ENCODE measurements at places on chromosomes 5 and 9.
A peak's percentile ranks its signal among the peaks of the same experiment; 100 is the strongest.

DNA sequence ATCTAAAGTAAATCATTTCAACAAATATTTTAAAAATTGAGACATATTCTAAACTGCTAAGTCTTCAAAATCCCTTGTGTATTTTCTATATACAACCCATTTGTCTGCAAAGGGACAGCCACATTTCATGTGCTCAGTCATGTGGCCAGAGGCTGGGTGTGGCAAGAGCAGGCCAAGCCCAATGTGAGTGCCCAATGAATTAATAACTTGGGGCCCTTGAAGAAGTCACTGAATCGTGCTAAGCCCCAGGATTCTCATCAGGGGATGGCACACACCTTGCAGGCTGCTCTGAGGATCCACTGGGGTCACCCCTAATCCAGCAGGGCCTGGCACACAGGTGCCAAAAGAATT lies 78.2 kb upstream of the SMIM23 start:
- no peak for DNase-seq

GRCh38 chr5:179438011-179438441 lies 92.8 kb upstream of the ADAMTS2 start:
- no peak for DNase-seq

DNA sequence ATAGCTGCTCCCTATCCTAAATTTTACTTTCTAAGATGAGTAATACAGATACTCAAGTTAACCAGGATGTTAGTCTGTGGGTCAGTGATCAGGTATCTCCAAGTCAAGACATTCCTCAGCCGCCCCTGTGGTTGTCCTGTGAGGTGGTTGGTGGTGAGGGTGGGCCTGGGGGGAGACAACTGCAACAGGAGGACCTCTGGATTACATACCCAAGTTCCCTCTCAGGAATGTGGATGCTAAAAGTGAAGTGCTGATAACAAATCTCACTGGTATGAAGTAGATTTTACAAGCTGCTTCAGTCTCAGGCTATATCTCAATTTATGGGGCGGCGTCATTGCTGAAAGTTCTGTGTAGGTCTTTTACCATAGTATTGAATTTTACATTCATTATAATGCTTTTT lies 38.3 kb downstream of the SLC1A3 start:
- DNase-seq = no peak

- DNase-seq = no peak
These were observed 6.8 kb downstream of the TRIM7 start for GRCh38 chr5:181198106-181198685.

DNA sequence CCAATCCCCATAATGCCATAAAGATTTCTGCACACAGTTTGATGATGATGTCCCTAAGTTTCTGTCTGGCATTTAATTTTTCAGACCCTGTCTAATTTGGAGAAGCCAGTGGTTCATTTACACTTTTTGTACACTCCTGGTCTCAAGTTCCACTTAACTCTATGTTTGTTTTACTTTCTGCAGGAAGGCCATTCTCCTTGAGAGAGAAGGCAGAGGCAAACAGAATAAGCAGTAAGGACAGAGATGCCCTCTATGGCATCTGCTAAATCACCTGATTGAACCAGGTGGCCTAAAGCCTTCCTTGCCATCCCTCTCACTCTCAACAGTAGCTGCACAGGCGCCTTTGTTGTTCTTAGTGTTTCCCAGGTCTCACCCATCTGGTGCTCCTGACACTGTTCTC lies 86.1 kb upstream of the LRRTM2 start:
- DNase-seq = no peak

DNA sequence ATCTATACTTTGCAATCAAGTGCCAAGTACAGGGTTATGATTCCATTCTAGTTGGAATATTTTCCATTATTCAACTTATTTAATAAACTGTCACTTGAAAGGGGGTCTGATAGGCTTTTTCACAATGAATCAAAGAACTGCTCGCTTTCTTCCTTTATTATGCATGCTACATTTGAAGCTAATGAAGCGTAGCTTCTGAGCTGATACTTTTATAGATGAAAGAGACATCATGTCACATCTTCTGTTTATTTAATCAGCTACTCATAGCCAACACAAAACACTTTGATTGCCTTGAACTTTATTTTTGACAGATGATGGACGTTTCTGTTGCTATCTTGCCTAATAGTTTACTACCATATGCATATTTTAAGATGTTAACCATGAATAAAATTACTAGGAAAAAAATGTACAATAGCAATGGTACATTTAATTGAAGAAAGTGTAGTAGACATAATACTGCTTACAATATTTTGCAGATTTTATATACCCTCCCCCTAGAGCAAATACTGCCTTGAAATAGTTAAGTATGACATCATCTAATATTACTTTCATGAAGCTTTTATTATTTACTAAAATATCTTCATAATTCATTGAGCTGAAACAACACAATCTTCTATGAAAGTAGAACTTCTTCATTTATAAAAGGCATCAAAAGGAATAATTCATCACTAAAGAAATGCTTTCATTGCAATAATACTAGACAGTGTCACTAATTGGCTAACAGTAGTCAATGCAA lies 529.3 kb upstream of the TYRP1 start:
- DNase-seq = no peak

DNA sequence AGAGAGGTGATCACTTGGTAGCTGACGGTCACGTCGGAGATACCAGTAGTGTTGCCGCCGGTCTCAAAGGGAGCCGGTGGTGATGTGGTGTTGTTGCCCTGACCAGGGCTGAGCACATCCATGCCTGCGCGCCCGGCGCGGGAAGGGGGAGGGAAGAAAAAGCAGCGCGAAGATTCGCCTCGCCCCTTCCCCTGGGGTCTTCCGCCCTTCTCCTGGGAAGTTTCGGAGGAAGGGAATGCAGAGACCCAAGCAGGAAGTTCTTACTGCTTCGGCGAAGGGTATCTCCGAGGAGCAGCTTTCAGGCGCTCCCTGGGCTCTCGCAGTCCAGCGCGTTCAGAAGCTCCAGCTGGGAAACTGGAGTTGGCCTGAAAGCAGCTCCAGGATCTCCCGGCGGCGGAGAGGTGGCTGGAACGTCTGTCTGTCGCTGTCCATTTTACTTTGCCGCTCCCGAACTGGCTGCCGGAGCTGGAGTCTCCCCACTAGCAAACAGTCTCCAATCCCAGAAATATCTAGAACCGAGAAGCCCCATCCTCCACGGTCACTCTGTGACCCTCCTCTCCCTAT lies 565 bp downstream of the HTR1A start:
- no peak for DNase-seq

GRCh38 chr9:131731644-131732043 lies 8.2 kb downstream of the RAPGEF1 start:
- DNase-seq = no peak

GRCh38 chr9:129027685-129028191 lies 393 bp downstream of the SH3GLB2 start:
- DNase-seq = peak; percentile 84

DNA sequence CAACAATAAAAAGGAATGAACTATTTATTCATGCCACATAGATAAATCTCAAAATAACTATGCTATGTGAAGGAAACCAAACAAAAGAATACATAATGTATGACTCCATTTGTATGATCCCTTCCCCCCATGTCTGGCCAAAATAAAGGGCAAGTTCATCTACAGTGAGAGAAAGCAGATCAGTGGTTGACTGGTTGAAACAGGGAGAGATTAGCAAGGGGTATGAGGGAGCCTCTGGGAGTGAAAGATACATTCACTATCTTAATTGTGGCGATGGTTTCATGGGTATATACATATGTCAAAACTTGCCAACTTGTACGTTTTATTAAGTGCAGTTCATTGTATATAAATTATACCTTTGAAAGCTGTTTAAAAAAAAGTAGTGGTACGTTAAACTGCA lies 4.8 kb downstream of the PSMD5 start:
- no peak for DNase-seq

DNA sequence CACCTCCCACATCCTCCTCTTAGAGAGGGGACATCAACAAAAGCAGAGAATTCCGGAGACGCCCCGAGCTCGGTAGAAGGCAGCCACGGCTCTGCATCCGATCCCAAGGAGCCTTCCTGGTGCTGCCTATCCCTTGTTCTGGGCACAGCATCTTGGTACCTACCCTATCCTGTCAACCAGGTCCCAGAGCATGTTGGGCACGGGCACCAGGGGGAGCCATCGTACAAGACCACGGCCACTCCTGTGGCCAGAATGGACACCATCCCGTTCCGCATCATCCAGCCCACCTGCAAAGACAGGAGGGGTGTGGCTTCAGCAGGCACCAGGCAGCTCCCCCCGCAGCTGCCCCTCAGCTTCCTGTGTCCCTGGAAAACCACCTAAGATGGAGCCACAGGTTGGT lies 62.7 kb upstream of the ZNF354A start:
- no peak for DNase-seq

- DNase-seq = no peak
These were observed 218.5 kb downstream of the SPOCK1 start for GRCh38 chr5:137280656-137281055.

DNA sequence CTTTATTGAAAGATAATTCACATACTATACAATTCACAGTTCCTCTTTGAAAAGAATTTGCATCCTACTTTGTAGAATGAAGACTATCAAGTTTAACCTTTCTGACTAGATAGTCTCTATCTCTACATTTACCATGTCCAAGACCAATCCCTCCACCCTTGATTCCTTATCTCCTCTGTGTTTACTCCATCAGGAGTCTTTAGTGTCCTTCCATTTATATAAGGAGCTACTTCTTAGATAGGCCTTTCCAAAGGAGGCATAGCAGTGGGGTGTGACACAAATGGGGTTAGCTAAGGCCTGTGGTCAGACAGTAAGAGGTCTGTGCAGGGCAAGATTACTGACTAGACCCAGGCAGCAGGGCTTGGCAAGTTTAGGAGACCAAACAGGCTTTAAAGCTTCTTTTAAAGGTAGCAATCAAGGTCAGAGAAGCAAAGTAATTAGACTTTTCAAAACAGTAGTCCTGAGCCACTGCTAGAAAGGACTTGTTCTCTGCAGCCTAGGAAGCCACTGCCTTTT lies 11.1 kb upstream of the DMXL1 start:
- no peak for DNase-seq

- DNase-seq = peak; percentile 83
These were observed 2.2 kb downstream of the ST6GALNAC6 start for GRCh38 chr9:127897193-127897692.

- DNase-seq = no peak
These were observed at the start of gene KIF4B for GRCh38 chr5:155013526-155013925. Gene KIF4B, plus strand, starts transcription at chr5:155013755. Its CDS starts 105 bp downstream, at chr5:155013860.

DNA sequence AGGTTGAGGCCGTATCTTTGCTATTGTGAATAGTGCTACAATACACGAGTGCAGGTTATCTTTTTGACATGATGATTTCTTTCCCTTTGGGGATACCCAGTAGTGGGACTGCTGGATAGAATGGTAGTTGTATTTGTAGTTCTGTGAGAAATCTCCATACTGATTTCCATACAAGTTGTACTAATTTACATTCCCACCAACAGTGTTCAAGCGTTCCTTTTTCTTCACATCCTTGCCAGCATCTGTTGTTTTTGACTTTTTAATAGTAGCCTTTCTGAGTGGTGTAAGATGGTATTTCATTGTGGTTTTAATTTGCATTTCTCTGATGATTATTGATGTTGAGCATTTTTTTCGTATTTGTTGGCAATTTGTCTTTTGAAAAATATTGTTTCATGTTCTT lies 41.4 kb downstream of the CNOT6 start:
- no peak for DNase-seq

DNA sequence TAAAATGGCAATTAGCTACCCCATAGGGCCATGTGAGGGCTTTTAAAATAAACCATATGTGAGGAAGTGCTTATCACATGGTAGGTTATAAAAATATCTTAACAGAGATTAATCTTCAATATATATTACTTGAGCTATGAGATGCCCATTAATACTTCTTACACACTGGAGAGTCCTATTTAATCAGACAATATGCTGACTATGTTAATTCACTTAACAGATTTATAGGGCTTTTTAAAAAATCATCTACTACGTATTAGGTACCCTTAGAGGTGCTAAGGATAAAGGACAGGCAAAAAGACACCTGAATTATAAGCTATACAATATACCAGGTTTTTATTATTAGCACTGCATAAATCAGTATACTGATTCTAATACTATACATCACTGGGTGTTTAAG lies 102.6 kb downstream of the STRBP start:
- DNase-seq = no peak

GRCh38 chr9:114989600-114990410 lies 59.4 kb upstream of the TNFSF8 start:
- DNase-seq = no peak

- no peak for DNase-seq
These were observed 174.1 kb downstream of the SNX18 start for GRCh38 chr5:54691656-54692055.

- DNase-seq = no peak
These were observed 400.9 kb upstream of the SGCD start for GRCh38 chr5:155926031-155926430.

DNA sequence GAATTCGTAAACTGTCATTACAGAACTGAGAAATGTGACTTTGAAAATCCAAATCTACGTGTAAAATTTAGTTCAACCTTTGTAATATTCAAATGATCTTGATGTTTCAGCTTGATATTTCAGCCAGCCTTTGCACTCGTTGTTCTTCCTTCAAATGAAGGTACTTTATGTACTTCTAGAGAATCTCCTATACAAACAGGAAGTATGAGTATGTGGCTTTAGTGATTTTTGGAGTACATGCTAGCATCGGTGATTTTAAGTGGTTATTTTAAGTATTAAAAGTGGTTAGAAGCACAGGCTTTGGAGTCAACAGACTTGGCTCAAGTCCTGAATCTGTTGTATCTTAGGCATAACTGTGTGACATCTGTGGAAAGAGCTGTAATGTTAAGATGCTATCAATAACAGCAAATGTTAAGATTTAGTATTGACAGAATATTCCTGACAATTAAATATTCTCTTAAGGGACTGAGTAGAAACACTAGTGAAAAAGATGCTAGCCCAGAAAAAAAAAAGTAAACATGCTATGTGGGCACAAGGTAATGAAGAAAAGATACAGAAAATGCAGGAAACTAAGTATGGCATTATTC lies 398.0 kb downstream of the ADGRV1 start:
- DNase-seq = no peak

DNA sequence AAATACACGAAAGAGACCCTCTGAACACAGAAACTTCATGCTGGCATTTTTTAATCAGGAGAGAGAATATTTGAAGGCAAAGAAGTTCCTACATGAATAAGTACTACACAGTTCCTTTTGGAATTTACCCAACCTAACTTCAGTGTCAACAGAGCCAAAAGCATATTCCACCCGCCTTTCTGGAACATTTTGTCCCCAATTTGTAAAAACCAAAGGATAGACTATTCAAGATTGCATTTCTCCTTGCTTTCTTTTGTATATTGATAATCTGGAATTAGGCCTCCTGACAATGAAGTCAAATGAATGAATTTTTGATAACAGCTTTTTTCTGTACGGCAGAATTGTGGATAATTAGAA lies 39.4 kb upstream of the TRAF1 start:
- DNase-seq = no peak

- DNase-seq = no peak
These were observed 52.2 kb upstream of the TESK1 start for GRCh38 chr9:35552837-35553236.

All from lower lobe of right lung (tissue), 2 donors.